ENCODE measurements at places on chromosomes 7 and 10. TPM values are rescaled to one million over a fixed set of nuclear protein-coding genes. Genes with fewer than 3 reads are reported as not detected.

LRRN3 gene
- total RNA-seq: 2.5 TPM

DNA sequence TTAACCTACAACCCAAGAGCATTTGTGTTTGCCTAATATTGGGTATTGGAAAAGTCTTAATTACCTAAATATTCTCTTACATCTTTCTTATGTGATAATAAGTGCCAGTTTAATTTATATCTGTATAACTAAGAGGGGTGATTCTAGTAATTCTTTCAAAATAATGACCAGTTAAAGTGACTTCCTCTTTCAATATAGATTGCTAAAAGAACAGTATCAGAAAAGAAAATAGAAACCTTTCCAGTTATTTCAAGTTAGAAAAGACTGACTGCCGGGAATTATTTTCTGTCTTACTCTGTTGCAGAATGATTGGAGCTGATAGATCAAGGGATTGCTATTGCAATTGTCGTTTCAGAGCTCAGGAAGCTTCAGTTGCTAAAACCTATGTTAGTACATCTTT is 525.0 kb upstream of the SEMA3D start:
- DNase-seq: no peak

DNA sequence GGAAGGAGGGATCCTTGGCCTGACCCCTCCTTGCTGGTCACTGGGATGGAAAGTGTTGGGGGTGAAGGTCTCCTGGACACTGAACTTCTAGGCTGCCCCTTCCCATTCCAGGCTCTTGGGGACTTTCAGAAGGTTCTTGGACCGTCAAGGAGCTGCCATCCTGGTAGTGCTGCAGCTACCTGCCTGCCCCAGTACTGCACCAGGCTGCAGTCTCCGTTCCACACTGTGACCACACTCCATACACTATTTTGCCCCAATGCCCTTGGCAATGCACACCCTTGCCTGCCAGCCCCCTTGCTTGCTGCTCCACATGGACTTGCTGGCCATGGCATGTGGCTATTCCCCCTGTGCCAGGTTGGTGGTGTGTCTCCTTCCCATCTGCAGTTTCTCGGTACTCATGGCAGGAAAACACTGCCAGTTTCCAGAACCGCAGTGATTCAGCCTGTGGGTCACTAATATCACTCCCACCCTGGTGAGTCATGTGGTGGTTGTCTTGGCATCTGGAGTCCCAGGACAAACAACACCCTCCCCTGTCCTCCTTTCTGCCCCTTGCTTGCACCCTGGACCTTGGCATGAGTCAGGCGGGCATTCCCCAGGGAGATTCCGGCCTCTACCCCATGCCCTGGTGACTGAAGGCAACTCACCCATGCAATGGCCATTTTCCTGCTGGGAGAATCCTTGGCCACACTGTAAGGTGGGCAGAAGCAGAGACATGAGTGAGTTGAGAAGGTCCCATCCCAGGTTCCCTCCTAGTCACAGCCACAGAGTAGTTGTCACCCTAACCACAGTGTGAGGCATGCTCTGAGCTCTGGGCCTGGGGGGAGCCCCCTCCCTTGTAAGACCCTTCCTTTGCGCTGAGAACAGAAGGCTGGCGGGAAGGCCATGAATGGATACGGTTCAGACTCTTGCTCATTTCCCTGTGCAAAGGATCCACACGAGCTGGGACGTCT is 32.8 kb downstream of the GOLGA7B start:
- DNase-seq: no peak

GRCh38 chr10:131689954-131690757 is 210.7 kb upstream of the PPP2R2D start:
- DNase-seq: no peak

- DNase-seq: no peak
These were observed 148.3 kb downstream of the ARID5B start for GRCh38 chr10:62049624-62050345.

MINPP1 gene
- 15.6 TPM for total RNA-seq

DNA sequence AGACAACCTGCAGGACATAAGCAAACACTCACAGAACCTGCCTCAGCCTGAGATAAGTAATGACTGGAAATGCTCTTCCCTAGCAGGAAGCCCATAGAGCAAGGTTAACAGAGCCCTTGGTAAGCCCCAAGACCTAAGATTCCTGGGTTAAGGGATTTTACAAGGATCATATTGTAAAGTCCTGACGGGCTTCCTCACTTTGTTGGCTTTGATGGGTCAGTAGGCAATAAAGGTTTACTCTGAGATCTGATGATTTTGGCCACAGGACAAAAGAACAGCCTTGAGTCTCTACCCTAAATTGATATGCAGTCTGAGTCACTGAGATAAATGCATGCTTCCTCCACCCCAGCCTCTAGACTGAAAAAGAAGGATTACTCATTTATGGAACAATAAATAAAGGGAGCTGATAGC is 270.8 kb downstream of the HTR7 start:
- no peak for DNase-seq

DNA sequence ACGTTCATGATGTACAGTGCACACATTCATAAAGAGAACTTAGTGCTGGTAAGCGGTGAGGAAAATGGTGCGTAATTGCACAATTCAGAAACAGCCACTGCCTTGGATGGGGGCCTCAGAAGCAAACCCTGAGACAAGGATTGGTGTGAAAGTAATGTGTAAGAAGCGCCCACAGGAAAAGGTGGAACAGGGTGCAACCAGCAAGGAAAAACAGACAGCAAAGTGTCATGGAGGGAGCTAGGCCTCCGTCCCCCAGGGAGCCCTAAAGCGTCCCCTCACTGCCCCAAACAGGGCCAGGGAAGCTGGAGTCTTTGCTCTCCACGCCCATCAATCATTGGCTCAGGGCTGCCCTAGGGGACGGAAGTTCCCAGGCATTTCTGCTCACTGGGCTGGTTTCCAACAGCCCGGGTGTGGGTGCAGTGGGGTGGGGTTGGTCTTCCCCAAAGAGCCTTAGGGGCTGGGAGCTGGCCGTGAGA is 9.6 kb upstream of the C10orf105 start:
- DNase-seq: no peak

GRCh38 chr7:130982160-130982638 is 248.2 kb upstream of the KLF14 start:
- no peak for DNase-seq

DNA sequence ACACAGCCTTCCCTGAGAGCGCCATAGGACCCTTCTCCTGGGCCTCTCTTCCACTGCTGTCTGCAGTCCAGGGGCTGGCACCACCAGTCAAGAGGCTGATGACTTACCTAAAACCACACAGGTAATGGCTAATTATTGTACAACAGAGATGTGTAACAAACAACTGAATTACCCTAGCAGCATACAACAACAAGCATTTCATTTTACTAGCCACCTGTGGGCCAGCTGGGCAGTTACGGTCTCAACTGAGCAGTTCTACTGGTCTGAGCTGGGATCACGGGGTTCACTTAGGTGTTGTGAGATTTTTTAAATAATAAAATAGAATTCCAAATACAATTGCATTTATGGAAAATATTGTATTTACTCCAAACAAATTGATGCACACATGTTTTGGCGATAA is 431.9 kb downstream of the TNS3 start:
- no peak for DNase-seq

SLC13A1 gene
- total RNA-seq: not detected

DNA sequence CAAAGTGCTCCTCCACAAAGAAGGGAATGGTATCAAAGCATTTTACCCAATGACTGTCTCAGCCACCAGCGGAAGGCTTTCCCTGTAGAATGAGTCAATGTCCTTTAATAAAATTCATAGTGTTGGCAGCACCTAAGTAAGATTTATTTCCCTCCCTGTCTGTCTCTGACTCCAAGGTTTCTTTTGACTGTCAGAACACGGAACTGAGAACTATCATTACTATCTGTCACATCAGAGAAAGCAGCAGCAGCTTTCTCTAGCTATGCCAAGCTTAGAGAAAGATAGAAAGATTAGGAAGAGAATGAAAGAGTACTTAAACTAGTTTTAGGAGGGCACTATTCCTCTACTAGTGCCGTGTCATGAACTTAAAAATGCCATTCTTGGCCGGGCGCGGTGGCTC is 400.1 kb downstream of the SORCS1 start:
- no peak for DNase-seq

Measured in skin of body (tissue), 3 donors.